ENCODE measurements at places on chromosomes 6 and 20.

DNA sequence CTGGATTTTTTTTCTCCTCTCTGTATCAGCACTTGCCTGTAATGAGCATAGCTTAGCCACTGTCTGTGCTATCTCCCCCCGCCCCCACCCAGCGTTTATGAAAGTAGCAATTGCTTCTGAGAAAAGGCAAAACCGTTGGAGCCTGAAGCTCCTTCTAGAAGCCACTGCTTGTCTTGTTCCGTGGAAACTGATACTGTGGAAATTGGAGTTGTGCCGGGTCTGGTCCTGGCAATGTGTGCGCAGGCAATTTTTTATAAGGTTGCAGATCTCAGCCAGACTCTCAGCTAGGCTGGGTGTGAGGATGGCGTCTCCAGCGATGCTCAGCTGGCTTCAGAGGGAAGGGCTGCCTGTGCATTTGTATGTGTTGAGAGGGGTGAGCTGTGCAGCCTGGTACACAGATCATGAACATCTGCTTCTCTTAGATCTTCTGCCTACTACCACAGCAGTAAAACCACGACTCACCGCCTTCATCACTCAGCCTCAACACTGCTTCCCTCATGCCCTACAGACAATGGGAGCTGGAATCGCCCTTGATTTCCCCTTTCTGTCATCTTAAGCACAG, 72.4 kb upstream of the GTSF1L start:
- no peak for DNase-seq

GRCh38 chr6:144352331-144352730, 67.2 kb downstream of the UTRN start:
- no peak for DNase-seq

DNA sequence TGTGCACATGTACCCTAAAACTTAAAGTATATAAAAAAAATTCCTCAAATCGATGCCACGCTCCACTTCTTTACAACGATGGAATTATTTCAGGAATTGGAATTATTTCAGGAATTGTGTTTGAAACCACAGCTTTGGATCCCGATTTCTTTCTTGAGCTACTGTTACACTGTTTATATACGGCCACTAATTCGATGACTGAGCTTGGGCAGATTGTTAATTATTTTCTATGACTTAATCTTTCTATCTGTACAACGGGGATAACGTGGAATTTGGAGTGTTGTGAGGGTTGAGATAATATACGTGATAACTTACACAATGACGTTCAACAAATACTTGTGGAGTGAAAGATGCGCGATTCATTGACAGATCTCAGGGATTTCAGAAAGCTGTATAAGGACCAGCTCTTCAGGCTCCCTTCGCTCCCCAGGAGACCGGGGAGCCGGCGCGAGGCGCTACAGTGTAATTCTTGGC, 171.3 kb downstream of the SLC16A10 start:
- no peak for DNase-seq

GRCh38 chr20:63273635-63274380, 1.2 kb downstream of the ARFGAP1 start:
- DNase-seq, result no peak

DNA sequence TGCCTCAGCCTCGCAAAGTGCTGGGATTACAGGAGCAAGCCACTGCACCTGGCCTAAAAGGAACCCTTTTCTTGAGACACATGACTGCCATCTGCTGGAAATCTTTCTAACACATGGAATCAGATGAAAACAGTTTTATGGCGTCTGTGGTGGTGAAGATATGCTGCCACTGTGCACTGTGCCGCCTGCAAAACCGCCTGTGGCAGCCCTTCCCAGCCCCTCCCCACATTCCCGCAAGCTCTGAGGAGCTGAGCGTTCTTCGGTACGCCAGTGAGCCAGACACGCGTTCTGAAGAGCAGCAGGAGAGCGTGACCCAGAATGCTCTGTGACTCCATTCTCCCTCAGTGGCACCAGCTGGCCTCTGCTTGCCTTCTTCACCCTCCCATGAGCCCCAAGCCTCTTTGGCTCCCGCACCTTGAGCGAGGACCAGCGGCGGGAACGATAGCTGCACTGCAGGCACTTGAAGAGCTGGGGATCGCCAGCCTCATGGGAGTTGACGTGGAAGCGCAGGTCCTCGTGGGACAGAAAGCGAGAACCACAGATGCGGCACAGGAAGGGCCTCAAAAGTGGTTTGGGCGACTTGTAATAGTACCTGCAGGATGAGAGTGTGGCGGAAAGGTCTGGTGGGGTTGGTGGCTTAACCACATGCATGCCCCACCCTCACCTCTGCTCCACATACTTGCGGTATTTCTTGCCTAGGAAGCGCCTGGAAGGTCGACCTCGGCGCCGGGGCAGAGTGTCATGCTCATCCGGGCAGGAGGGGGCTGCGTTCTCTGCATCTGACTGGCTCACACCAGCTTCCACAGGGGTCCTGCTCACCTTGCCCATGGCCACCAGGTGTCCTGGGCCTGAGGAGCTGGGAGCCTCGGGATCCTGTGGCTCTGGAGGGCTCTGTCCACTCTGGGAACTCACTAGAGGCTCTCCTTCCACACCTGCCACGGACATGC, 8.7 kb downstream of the ZNF335 start:
- no peak for DNase-seq
